ENCODE measurements at places on chromosomes 1 and 21. TPM values are rescaled to one million over a fixed set of nuclear protein-coding genes. Genes with fewer than 3 reads are reported as not detected.

GRCh38 chr1:246208105-246208504, 299.0 kb downstream of the SMYD3 start:
- no peak for DNase-seq

DNA sequence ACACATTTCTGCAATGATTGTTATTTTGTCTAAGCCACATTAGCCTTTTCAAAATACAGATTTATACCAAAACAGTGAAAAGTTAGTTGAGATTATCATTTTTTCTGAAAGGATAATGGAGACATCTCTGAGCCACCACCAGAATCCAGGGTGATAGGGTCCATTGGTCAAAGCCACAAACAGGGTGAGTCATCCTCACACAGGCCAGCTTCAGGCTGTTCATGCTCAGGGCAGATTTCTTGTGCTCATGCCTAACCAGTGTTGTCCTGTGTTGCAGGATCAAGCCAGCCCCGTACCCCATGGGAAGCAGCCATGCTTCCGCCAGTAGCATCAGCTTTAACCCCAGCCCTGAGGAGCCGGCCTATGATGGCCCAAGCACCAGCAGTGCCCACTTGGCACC, 13.4 kb downstream of the ELOA start:
- no peak for DNase-seq

LAPTM5 gene
- 13.6 TPM for total RNA-seq

SLAMF1 gene
- total RNA-seq: not detected

- no peak for DNase-seq
These were observed 72.4 kb downstream of the DMRTA2 start for GRCh38 chr1:50350868-50351267.
